ENCODE measurements at places on chromosomes 12 and 14.

- peak; percentile 1 for DNase-seq
Observed at GRCh38 chr12:107990325-107990724, 138.8 kb upstream of the WSCD2 start.

DNA sequence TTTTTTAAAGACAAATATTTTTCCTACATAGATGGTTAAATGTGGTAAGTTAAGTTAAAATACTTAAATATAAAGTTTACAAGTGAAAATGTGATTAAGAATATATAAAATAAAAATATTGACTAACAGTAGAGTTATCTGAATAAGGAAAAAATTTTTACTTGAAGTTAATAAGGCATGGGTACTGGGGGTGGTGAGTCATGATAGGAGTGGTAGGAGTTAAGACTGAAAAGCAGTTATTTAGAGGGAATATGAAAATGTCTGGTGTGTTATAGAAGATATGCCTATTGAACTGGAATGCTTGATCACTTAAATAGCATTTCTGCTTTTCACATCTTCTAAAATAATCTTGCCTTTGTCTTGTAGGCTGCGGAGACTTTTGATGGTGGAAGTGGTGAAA is 68.7 kb downstream of the CCDC91 start:
- DNase-seq, result no peak

DNA sequence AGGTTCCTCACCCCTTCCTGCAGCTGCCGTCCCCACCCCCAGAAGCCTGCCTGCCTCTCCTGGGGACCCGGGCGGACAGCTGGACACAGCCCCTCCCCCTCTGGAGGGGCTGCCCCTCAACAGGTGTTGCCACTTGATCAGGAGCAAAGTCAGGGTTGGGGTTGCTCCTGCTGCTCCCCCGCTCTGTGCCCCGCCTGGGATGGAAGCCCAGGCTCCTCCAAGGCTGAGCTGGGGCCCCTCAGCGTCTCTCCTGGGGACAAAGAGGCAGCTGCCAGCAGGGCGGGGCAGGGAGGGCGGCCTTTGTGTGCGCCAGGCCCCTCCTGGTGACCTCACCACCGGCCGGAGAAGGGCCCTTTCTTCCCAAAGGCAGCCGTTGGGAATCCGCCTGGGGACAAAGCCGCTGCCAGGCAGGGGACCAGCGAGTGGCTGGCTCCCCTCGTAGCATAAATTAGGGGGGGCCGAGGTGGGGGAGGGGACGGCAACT is 13.7 kb downstream of the TRMT61A start:
- no peak for DNase-seq

- DNase-seq, result no peak
Observed at GRCh38 chr14:76882651-76883050, 56.4 kb downstream of the LRRC74A start.

GRCh38 chr14:94120667-94121340 is 8.6 kb downstream of the IFI27L2 start:
- no peak for DNase-seq

DNA sequence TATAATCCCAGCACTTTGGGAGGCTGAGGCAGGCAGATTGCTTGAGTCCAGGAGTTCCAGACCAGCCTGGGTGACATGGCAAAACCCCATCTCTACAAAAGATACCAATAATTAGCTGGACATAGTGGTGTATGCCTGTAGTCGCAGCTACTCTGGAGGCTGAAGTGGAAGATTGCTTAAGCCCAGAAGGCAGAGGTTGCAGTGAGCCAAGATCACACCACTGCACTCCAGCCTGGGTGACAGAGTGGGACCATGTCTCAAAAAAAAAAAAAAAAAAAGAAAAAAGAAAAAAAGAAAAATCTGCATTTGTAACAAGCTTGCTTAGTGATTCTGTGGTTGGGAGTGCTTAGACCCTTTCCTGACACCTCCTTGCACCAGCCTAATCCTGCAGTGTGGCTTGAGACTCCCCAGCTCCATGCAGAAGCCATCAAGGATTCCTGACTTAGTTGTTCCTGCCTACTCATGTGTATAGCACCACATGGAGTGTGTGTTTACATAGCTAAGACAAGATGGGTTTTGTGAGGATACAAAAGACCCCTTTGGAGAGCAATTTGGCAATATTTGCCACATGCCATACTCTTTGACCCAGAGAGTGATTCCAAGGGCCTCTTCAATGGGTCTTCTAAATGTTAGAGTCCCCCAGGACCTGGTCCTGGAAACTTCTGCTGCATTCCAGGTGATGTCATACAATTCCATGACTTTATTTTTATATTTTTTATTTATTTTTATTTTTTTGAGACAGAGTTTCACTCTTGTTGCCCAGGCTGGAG is 5.1 kb upstream of the TMED10 start:
- no peak for DNase-seq

DNA sequence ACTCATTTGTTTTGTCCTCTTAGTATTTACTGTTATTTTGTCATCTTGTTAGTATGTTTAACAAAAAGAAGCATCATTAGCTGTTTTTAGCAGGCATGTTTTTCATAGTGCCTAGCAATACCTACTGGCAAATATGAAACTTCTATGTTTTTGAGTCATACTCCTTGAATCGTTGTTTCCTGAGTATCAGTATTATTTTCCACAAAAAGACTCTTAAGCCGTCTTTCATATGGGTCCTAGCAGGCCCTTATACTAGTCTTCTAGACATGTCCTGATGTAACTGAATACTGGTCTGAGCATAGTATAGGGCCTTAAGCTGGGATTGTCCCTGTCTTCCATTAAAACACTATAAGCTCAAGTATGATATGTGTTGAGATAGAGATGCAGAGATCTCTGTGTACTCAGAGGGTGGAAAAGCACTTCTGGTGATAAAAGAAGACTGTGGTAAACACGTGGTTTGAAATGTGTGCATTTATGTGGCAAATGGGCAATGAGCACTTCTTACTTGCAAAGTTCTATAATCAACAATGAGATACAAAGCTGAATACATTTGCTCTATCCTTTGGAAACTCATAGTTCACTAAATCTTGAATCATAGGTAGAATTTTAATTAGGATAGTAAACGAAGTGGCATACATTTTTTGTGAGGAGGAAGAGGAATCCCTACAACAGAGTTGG is 348.8 kb downstream of the PDZRN4 start:
- DNase-seq, result no peak

GRCh38 chr12:64752833-64753238 is 6.4 kb downstream of the GNS start:
- no peak for DNase-seq

DNA sequence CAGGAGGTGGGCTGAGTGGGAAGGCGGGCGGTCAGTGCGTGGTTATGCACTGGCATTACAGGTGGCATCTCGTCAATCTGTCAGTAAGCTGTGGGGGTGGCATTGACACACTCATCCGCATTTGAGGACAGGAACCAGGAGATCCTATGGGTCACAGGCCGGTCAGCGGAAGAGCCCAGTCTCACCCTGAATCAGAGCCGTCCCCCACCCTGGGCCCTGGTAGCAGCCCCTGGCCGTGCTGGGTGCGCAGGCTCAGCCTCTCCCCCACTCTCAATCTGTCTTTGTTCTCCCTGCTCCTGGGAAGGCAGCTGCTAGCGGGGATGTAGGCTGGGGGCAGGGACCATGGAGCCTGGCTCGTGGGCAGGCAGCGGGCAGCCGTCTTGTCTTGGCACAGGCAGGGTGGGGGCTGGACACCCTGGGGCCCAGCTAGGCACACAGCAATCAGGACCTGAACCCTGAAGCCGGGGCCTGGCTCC is 5.1 kb downstream of the INF2 start:
- DNase-seq, result no peak

GRCh38 chr12:80040075-80040738 is 59.1 kb upstream of the OTOGL start:
- no peak for DNase-seq
